ENCODE measurements at places on chromosomes 11 and 22.

DNA sequence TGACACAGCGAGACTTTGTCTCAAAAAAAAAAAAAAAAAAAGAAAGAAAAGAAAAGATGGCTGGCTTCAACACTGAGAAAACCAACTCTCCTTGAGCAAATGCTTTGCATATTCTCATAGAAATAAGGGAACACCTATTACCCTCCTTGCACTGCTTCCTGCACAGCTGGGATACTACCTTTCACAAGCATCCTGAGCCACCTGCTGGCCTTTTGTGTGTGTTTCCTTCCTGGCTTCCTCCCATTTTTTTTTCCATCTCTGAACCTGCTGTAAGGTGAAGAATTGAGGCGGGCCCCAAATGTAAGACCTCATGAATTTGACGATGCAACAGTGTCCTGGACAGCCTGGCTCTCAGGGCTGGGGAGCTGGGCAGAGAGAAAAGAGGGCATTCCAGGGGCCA is 1.9 kb upstream of the RFPL3 start:
- DNase-seq = no peak

DNA sequence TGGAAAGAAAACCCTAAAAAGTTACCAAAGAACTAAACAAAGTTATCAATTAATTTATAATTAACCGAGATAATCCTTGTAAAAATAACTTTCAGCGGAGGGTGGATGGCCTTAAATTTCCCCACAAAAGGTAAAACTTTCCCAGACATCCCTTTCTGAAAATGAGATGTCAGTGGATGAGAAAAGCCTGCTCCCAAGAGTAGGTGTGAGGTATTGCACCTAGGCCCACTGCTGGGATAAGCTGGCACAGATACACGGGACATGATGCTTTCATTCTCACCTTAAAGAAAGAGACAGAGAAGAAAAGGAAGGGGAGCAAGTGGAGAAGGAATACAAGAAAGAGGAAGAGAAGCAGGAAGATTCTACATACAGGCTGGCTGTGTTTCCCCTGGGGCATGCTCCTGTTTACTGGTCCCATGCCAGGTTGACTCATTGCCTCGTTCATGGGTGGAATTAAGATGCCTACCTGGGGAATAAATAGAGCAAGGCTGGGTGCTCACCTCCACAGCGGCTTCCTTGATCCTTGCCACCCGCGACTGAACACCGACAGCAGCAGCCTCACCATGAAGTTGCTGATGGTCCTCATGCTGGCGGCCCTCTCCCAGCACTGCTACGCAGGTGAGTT is at the start of gene SCGB2A2:
SCGB2A2 (plus strand) TSS at position 505 of the 625 bp plus-strand sequence; CDS start at position 564, 59 bp downstream.
- DNase-seq = no peak

- DNase-seq = no peak
Observed at GRCh38 chr11:120174866-120175265, 36.0 kb upstream of the OAF start.

GRCh38 chr11:23022854-23023253 is 162.6 kb upstream of the CCDC179 start:
- DNase-seq = no peak

DNA sequence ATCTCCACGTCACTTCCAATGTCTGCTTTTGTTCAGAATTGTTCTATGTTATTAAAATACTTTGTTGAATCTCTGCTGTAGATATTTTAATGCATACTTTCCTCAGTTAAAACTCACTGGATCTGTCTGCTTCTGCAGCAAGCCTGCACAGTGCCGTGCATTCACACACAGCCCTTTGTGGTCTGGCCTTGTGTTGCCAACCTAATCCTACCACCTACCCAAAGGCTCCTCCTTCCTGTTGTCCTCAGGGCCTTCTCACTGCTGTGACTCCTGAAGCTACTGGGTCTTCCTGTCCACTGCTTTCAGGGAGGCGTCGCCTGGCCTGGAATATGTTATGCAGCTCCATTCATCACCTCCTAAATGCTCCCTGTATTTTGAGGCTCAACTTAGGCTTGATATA is 67.0 kb downstream of the PPP6R3 start:
- DNase-seq = no peak

DNA sequence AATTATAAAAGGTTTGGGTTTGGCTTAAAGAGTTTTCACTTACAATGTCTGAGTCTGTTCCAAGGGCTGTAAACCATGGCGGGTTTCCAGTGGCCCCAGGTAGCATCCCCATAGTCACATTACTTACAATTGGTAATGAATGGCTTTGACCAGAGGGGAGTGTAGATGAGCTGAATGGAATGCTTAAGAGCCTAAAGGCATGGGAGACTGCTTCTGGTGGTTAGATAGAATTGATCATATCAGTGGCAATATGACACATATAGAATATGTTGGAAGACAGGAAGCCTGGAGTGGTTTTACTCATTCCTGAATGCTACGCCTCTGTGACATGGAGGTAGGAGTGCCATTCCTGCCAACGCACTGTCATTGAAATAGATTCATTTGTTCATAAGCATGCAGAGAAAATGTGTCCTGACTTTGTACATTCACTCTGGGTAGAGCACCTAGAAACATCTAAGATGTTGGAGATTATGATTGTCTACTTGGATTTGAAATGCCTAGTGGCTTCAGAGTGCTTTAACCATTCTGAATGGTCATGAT is 183.3 kb downstream of the BLID start:
- DNase-seq = no peak
